GM23248 (cell line): ENCODE measurements at places on chromosomes 4 and X. TPM values are rescaled to one million over a fixed set of nuclear protein-coding genes. Genes with fewer than 3 reads are reported as not detected.

- peak; percentile 88 for DNase-seq
- peaks cover 30% of the 10 kb centered on the region for H3K4me1 ChIP-seq
- H3K36me3 ChIP-seq: no peaks in the 10 kb centered on the region
- H3K27me3 ChIP-seq: no peaks in the 10 kb centered on the region
These were observed at the start of gene SH3BP2 for GRCh38 chr4:2792711-2793585. SH3BP2 (plus strand) TSS chr4:2793085; CDS start chr4:2820618, 27,533 bp downstream.

DNA sequence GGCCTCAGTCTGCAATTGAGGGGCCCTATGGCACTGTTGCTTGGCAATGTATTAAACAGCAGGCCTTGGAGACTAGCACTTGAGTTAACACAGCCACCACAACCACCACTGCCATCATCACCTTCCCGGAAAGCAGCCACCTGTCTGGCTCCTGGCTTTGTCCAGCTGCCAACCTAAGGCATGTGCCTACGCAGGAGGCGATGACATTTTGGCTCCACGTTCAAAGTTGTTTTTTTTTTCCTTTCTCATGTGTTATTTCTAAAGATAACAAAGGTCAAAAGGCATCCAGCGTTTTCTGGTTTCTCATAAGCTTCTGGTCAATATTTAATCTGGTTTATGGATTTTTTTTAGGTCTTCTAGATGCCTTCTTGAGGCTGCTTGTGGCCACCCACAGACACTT lies 7.5 kb downstream of the CLDN2 start:
- DNase-seq: no peak
- H3K27ac ChIP-seq: no peak overlapping the region
- H3K27me3 ChIP-seq: no peaks in the 10 kb centered on the region
- H3K36me3 ChIP-seq: no peaks in the 10 kb centered on the region
- H3K4me3 ChIP-seq: no peak overlapping the region

DNA sequence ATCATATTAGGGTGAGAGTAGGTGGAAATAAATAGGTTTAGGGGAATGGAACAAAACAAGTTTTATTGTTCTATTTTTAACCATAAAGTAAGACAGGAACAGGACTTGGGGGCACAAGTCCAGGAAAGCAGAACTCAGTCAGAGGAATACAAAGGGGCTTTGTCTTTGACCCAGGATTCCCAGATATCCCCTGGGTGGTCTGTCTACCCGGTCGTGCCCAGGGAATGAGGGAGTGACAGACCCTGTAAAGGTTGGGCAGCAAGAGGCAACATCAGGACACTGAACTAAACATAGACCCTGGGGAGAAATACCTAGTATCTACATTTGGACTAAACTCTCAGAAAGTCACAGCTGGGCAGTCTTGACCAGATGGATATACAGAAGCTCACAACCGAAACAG lies 50.6 kb downstream of the PTCHD1 start:
- no peak overlapping the region for H3K27ac ChIP-seq
- no peak overlapping the region for H3K4me3 ChIP-seq
- peaks cover 5% of the 10 kb centered on the region; the same call in 1 of the 2 replicates for H3K4me1 ChIP-seq
- DNase-seq: no peak
- H3K36me3 ChIP-seq: no peaks in the 10 kb centered on the region
- H3K27me3 ChIP-seq: no peaks in the 10 kb centered on the region

DNA sequence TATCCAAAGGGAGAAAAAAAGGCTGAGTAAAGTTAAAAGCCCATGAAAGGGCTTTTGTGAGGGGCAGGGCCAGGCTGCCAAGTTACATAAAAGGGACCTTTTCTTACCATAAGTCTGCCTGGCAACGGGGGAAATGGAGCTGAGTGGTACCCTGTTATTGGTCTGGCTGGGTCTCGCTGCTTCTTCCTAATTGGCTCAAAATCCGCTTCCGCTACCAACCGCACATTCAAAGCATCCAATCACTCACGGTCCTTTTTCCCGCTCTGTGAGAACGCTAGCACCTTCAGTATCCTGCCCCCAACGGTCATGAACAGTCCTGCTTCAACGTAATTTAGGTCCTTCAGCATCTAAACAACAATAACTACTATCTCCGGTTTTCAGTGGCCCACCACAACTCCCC lies 611 bp downstream of the TEX11 start:
- H3K4me3 ChIP-seq: no peak overlapping the region
- no peaks in the 10 kb centered on the region for H3K36me3 ChIP-seq
- H3K4me1 ChIP-seq: no peaks in the 10 kb centered on the region
- no peak for DNase-seq
- no peak overlapping the region for H3K27ac ChIP-seq

PCDH18 gene
- total RNA-seq: 236 and 255 TPM in 2 replicates

- H3K36me3 ChIP-seq: no peaks in the 10 kb centered on the region
- no peak for DNase-seq
- no peaks in the 10 kb centered on the region for H3K27me3 ChIP-seq
- H3K27ac ChIP-seq: no peak overlapping the region
- H3K4me1 ChIP-seq: no peaks in the 10 kb centered on the region
- H3K4me3 ChIP-seq: no peak overlapping the region
These were observed 243.9 kb upstream of the FAT4 start for GRCh38 chr4:125070861-125071260.

GRCh38 chr4:65665771-65666523 lies 4.3 kb downstream of the EPHA5 start:
- peak; percentile 12 for DNase-seq
- H3K27ac ChIP-seq: no peak overlapping the region
- H3K27me3 ChIP-seq: peaks cover 66% of the 10 kb centered on the region
- H3K36me3 ChIP-seq: no peaks in the 10 kb centered on the region
- H3K4me3 ChIP-seq: no peak overlapping the region

PNCK gene
- not detected in 2 replicates for total RNA-seq
